ENCODE measurements at places on chromosomes 2 and 18. TPM values are rescaled to one million over a fixed set of nuclear protein-coding genes. Genes with fewer than 3 reads are reported as not detected.

- H3K4me3 ChIP-seq: no peak overlapping the region
- no peaks in the 10 kb centered on the region for H3K4me1 ChIP-seq
- no peaks in the 10 kb centered on the region for H3K36me3 ChIP-seq
- H3K27me3 ChIP-seq: no peaks in the 10 kb centered on the region
- DNase-seq: peak; percentile 66
- H3K27ac ChIP-seq: no peak overlapping the region
Observed at GRCh38 chr2:40554665-40555294, 102.9 kb upstream of the SLC8A1 start.

Gene CNGA3
- not detected for total RNA-seq

DNA sequence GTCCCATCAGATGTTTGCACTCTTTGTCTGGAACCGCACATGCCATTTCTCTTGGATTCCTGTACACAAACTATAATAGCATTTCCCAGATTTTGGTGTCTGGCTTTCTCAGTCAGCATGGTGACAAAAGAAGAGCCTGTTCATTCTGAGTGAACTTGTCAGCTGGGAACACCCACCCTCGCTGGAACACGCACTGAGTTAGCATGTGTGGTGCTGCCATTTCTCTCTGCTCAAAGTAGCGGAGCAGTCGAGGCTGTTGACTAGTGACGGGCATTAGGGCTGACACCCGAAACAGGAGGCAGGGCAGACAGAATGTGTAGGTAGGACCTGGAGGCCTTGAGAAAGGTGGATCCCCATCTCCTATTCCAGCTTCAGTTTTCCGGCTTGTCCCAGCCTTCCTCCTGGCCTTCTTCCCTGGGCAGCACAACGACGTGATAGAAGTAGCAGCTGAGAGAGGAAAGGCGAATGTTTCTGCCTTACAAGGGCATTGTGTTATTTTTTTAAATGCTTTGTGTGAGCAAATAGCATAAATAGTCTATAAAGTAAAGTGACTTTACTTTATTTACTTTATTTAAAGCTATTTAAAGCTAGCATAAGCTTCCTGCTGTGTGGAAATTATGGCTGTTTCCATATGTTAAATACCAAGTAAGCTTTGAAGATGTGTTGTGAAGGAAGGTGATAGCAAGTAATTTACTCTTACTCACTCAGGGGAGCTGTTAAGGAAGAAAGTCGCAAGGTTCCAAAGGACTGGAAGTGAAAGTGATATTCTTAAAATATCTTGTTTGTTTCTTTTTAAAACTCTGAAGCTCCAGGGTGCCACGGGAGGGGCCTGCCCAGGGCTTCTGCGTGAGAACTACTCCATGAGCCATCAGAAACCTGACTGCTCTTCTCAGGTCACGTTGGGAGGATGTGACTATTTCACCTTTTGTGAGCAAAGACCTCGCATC, 272.6 kb downstream of the NEDD4L start:
- no peaks in the 10 kb centered on the region for H3K36me3 ChIP-seq
- no peak overlapping the region for H3K27ac ChIP-seq
- DNase-seq: no peak
- no peaks in the 10 kb centered on the region for H3K27me3 ChIP-seq
- peaks cover 12% of the 10 kb centered on the region for H3K4me1 ChIP-seq
- H3K4me3 ChIP-seq: no peak overlapping the region

Gene MYOM1
- 0.17 TPM for total RNA-seq

DNA sequence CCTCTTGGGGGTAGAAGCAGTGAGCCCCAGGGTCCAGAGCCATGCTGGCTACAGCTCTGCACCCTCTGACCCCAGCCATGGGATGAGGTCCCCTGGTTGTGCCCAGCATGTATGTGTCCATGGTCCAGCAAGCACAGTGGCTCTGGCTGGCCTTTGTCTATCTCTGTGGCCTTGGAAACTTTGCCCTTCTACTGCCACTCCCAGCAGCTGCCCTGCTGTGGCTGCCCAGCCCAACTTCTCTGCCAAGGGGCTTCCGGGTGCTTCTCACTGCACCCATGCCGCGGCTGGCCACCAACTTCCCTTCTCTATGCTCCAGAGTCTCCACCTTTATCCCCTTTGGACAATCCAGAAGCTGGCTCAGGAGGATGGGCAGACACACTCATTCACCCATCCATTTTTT, 18.8 kb downstream of the TMEM185B start:
- peaks cover 3% of the 10 kb centered on the region for H3K4me1 ChIP-seq
- H3K36me3 ChIP-seq: no peaks in the 10 kb centered on the region
- H3K27ac ChIP-seq: no peak overlapping the region
- no peak for DNase-seq

Gene SERPINB7
- not detected for total RNA-seq

Measured in H9 (cell line).